ENCODE measurements at places on chromosomes 16 and 17. TPM values are rescaled to one million over a fixed set of nuclear protein-coding genes. Genes with fewer than 3 reads are reported as not detected.

DNA sequence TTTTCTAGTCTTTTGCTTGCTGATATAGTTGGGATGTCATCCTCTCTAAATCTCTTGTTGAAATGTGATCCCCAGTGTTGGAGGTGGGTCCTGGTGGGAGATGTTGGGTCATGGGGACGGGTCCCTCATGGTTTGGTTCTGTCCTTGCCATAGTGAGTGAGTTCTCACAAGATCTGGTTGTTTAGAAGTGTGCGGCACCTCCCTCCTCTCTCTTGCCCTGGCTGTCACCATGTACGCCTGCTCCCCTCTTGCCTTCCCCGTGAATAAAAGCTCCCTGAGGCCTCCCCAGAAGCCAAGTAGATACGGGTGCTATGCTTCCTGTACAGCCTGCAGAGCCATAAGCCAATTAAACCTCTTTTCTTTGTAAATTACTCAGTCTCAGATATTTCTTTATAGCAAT lies 15.2 kb downstream of the IL4R start:
- no peak for DNase-seq

Gene OTOP2
- not detected for polyA plus RNA-seq

DNA sequence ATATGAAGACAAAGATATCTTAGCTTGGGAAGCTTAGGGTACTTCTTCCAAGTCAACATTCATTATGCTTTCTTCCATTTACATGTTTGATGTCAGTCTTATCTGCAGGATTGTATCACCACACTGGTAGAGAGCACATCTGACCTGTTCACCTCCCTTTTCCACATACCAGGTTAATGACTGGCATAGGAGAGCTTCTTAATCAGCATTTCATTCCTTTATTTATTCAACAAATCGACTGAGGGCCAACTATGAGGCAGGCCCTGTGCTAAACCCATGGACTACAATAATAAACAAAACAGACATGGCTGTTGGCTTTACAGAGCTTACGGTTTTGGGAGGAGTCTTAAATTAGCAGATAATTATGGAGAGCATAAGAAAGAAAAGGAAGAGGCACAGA lies 378.1 kb upstream of the CDH11 start:
- DNase-seq, result no peak

- no peak for DNase-seq
Measured at GRCh38 chr16:49503256-49504022, 129.8 kb downstream of the C16orf78 start.

- DNase-seq, result no peak
Measured at GRCh38 chr17:30557916-30558685, 80.9 kb downstream of the GOSR1 start.

DNA sequence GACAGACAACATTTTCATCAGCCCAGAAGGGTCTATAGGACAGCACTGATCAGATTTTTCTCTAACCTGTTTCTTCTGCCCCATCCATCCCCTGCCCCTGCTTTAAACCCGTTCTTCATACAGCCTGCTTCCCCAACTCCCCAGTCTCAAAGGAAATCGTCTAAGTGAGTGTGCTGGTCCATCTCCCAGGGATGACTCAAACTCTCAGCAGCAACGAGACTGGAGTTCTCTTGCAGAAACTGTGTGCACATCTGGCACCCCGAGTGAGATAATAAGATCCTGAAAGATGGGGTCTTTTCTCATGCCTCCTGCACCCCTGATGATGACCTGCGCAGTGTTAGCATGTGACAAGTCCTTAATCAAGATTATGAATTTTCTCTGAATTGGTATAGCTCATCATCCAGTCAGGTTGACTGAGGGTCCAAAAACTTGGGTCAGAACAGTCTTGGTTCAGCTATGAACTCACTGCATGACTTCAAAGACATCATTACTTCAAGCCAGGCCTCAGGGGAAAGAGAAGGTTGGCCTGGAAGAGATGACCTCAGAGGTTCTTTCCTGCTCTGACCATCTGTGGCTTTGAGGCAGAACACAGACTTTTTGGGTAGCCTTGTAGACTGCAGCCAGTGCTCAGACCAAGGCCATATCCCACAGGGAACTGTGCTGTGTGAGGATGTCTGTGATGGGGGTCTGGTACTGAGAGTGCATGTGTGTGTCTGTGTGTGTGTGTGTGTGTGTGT lies 117.9 kb downstream of the SPACA3 start:
- no peak for DNase-seq

All from liver (tissue), 10 donors.